MG63 (cell line): ENCODE measurements at places on chromosomes 6 and 20.

- no peak for DNase-seq
These were observed 31.0 kb downstream of the LCA5 start for GRCh38 chr6:79506251-79506650.

GRCh38 chr6:1757131-1757530 lies 147.4 kb downstream of the FOXC1 start:
- DNase-seq: no peak

DNA sequence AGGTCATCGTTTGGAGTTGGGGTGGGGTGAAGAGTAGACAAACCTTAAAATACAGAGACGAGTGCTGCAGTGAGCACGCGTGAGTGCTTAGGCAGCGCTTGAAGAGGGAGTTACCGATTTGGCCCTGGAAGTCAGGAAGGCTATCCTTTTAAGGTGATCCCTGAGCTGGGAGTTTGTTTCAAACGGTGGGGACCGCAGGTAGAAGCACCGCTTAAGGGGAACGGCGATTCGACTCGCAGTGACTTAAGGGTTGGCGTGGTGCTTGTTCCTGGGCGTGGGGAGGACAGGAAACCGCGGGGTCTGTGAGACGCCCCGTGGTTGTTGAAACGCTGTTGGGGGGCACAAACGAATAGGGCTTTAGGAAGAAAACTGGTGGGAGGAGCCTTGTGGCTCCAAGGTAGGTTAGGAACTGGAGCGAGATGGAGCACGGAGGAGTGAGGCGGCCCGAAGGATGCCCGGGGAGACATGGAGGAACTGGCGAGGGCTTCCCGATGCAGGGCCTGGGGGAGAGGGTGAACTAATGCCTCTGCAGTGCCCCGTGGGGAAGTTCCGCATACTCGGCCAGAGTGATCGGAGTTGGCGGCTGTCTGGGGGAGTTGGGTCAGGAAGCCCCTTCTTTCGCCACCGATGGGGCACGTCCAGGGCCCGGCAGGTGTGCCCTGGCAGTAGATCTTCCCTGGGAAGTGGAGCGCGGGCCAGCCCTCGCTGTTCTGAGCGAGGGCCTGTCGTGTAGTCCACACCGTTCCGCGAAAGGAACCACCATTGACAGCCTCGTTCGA lies 1.3 kb upstream of the CDYL start:
- DNase-seq: no peak

DNA sequence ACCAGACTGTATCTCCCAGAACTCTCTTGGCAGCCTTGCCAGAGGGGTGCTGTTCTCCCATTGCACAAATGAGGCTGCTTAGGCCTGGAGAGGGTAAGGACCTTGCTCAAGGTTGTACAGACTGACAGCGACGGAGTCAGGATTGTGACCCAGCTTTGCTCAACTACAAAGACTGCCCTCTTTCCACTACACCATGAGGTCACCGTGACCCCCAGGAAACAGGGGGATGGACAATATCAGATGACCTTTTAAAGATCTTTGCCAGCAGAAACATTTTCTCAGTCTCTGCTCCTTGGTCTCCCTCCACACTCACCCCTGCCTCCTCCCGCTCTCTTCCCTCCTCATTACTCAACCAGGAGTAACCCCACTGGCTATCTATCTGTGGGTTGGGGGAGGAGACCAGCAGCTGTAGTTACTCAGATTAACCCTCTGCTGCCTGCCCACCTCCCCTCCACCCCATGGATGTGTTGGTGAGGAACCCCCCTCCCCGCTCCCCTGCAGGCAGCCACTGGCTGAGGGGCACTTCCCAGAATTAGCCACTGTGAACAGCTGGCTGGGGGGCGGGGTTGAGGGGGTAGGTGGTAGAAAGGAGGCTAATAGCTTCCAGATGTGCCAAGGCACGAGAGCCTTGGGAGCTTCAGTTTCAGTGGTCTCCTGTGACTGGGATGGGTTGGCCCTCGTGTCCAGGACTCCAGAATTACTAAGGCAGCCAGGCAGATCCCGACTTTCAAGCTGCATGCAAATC lies 26.9 kb upstream of the MRPS18A start:
- no peak for DNase-seq

GRCh38 chr20:15937179-15937578 lies 636.1 kb downstream of the KIF16B start:
- DNase-seq: no peak

DNA sequence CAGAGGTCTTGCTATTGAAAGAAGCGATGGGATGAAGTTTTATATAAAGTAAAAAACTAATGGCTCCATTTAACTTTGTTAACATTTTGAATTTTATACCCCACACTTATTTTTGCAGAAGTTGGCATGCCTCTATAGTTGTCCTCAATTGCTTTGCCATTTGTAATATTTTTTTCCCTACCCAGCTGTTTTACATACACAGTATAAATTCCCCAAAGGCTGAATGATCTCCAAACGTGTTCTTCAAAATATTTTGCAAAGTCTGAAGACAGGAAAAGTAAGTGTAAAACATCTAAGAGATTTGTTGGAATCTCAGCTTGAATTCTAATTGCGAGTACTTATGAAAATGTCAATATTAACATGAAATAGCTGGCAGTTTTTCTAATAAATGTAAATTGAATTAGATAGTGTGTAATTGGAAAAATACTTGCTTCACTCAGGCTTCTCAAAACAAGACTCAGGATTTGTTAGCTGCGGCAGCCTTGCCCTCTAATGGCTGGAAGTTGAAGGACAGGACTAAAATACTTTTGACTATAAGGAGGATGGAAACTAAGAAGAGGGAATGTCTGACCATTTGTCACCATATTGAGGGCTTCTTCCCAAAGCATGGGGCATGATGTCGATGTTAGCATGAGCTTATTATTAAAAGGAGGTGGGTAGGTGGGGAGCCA lies 226.8 kb downstream of the UST start:
- no peak for DNase-seq

GRCh38 chr6:2184700-2185455 lies 60.5 kb downstream of the GMDS start:
- no peak for DNase-seq

- no peak for DNase-seq
These were observed 59.2 kb downstream of the PTPRA start for GRCh38 chr20:2932498-2932897.

DNA sequence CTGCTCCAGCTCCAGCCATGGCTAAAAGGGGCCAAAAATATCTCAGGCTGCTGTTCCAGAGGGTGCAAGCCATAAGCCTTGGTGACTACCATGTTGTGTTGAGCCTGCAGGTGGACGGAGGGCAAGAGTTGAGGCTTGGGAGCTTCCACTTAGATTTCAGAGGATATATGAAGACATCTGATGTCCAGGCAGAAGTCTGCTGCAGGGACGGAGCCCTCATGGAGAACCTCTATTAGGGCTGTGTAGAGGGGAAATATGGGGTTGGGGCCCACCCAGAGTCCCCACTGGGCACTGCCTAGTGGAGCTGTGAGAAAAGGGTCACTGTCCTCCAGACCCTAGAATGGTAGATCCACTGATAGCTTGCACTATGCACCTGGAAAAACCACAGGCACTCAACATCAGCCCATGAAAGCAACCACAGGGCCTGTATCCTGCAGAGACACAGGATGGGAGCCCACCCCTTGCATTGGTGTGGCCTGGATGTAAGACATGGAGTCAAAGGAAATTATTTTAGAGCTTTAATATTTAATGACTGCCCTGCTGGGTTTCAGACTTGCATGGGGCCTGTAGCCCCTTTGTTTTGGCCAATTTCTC lies 70.5 kb downstream of the NINL start:
- no peak for DNase-seq

GRCh38 chr6:135577059-135577538 lies 79.6 kb upstream of the AHI1 start:
- no peak for DNase-seq

GRCh38 chr6:127342296-127342945 lies 988 bp downstream of the ECHDC1 start:
- DNase-seq: peak; percentile 7

GRCh38 chr6:26552640-26553188 lies 14.5 kb downstream of the HMGN4 start:
- DNase-seq: no peak

- no peak for DNase-seq
These were observed 588.9 kb downstream of the RNF144B start for GRCh38 chr6:18976091-18976490.

GRCh38 chr6:148551226-148551625 lies 195.6 kb upstream of the UST start:
- no peak for DNase-seq

GRCh38 chr6:107115695-107116327 lies 496 bp upstream of the BEND3 start:
- peak; percentile 63 for DNase-seq

DNA sequence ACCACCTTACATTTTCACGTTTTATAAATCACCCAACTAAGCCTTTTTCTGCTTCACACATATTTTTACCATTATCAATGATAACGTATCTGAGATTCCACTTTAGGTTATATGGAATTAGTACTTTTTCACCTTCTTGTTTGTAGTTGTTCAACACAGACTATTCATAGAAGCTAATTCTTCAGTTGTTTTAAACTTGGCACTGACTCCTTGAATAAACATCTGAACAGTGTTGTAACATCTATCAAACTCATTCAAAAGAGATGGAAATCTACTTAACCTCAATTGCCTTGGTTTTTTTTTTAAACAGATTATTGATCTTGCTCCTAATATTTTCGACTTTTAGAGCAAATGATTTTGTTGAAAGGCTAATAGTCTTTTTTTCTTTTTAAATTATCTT lies 34.2 kb downstream of the PTPRA start:
- no peak for DNase-seq

DNA sequence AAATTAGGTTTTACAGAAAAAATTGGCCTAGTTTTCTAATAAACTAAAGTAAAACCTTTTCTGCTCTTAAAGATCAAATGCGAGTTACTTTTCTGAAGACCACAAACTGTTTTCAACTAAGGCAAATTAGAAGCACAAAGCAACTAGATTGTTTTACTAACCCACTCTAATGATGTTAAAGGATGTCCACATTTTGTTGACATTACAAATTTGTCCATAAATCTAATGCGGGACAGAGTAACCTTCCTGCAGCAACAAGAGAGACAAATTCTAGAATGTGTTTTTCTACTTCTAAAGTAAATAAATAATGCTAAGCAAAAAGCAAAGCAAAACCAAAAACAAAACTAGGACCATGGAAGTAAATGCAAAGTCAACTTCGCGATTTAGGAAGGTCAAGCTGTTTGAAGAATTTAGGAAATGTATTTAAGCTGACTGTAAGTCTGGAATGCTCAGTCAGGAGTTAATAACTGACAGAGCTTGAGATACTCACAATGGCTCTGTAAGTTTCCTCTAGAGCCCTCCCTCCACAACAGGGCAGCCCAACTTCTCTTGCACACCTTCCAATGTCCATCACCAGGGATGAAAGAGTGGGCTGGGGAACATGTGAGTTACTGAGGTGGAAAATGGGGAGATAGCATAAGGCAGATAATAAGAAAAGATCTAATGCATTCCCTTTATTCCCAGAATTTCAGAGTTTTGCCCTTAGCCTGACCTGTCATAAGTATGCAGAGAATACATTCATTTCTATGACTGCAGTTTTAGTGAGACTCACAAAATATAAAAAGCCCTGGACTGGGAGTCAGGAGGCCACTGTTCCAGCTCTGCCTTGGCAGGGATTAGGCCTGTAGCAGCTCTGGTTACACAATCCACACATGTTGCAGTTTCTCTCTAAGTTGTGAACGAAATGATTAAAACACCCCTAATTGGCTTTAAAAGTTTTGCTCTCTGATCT lies 158.8 kb downstream of the FOXA2 start:
- DNase-seq: no peak

GRCh38 chr20:3896853-3897583 lies 7.8 kb downstream of the PANK2 start:
- DNase-seq: no peak

DNA sequence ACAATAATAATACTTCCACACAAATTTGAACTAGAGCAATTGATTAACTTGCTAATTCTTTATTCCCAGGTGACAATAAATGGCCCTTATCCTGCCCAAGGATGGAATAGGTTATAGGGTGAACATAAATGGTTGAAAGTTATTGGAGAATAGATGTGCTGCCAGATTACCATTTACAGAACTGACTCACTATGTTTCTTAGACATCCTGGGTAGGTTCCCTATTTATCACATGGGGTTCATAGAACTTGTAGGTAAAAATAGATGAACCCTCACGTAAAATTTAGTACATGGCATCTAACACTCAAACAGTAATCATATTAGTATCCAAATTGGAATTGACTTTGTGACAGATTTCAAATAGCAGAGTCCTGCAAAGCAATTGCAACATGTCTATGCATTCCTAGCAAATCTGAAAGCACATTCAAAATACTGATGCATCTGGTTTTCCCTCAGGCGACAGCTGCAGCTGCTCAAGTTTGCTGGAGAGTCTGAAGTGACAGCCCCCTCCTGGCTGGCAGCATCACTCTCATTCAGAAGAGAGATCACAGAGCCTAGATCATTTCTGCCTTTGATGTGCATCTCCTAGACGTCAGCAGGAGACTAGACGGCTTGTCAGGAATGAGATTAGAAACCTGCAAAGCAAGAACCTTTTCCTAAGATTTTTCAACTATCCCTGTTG lies 80.2 kb upstream of the RNF217 start:
- peak; percentile 5 for DNase-seq
